Activated naive CD8-positive, alpha-beta T cell treated with anti-CD3 and anti-CD28 coated beads for 36 hours (primary cell): ENCODE measurements at places on chromosomes 1 and 21. TPM values are rescaled to one million over a fixed set of nuclear protein-coding genes. Genes with fewer than 3 reads are reported as not detected.

DNA sequence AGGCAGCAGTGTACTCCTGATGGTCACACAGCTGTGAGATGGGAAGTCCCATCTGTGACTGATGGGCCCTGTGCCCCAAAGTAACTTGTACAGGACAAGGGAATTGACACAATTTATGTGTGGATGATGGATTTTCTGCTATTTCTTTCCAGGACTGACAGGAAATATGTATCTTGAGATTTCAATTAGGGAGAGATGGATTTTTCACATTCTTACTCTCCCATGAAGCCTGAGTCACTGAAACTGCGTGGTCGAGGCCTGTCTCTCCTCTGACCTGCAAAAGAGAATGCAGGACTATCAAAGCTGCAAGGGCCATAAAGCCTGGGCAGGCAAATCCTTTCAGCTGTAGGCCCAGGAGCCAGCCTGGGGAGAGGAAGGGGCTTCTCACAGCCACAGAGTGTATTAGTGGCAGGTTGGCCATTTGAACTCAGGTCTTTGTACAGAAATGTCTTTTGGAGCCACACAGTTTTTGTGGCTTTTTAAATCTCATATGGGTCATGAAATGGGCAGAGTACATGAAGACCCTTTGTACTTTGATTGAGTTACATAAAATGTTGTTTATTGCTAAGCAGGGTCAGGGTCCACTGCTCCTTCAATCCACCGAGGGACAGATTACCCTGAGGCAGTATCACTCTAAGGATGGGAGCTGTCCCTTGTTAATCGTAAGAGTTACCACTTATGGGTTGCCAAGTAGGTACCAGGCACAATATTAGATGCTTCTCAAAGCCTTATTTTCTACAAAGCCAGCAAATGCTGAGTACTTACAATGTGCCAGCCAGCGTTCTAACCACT is 14.8 kb downstream of the ALX3 start:
- no peak for DNase-seq

DNA sequence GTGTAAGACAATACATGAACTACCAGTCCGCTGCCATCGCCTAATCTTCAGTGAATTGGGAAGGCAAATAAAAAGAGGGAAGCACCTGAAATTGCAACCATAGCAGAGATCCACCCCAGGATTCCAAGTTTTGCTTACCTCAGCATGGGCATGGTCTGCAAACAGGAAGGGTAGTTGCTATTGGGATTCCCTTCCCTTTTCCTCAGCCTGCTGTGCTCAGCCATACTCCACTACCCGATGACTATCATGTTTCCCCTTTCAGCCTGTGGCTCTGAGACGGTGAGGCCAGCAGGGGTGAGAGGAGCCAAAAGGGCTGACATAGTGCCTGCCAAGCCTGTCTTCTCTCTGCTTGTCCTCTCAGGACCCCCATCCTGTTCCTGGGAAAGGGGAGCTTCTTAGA is 64.2 kb downstream of the GPR137B start:
- no peak for DNase-seq

Gene PCP4L1
- 0.80 TPM for total RNA-seq

Gene SLC44A5
- total RNA-seq, result 0.28 TPM

Gene NEK7
- 56.1 TPM for total RNA-seq

- no peak for DNase-seq
These were observed 585 bp downstream of the NEGR1 start for GRCh38 chr1:72281637-72282270.
